ENCODE measurements at places on chromosomes 2 and 18.

- DNase-seq = no peak
Observed at GRCh38 chr2:2116657-2117056, 214.4 kb downstream of the MYT1L start.

- DNase-seq = no peak
Observed at GRCh38 chr2:232200195-232200594, 178.4 kb upstream of the ALPP start.

GRCh38 chr18:27491772-27492171 is 306.7 kb upstream of the CHST9 start:
- no peak for DNase-seq

DNA sequence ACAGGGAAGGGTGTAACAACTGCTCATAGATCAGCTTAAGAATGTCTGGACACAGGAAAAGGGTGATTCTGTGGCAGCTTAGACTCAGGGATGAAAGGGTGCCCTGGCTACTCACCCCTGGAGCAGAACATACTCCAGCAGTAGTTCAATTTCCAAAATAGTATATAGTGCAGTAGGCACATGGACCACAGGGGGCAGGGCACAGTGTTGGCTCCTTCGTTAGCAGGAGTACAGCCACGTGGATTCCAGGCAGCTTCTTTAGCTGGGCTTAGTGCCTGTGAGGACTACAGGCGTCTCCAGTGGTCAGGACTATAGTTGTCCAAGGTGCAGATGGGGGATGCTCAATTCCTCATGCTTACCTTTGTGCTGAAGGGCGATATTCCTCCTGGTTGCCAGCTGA is 277.5 kb upstream of the DDX18 start:
- no peak for DNase-seq

- no peak for DNase-seq
Observed at GRCh38 chr18:6885006-6885481, 155.5 kb downstream of the ARHGAP28 start.

DNA sequence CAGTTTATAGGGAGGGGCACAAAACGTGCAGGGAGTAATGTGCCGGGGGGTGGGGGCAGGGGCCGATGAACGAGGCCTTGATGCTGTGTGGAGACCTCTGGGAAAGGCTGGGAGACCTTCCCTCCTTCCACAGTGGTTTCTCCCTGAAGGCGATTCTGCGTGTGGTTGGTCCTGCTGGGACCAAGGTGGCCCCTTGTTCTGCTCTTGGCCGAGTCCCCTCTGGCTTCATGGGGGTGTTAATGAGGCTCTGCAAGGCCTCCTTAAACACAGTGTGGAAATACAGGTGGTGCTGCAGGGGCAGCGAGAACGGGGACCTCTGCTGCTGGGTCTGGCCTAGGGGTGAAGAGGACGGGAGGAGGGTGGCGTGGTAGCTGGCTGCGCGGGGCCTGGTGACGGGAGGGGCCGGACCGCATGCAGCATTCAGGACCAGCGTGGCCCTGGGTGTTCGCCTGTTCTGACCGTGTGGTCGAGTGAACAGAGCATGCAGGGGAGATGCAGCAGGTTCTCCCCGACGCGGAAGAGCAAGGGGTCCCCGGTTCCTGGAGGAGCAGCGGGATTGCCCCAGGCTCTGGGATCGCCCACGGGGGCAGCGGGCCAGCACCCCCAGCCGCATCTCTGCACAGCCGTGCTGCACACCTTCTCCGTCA is 42.1 kb upstream of the KCNG2 start:
- no peak for DNase-seq

DNA sequence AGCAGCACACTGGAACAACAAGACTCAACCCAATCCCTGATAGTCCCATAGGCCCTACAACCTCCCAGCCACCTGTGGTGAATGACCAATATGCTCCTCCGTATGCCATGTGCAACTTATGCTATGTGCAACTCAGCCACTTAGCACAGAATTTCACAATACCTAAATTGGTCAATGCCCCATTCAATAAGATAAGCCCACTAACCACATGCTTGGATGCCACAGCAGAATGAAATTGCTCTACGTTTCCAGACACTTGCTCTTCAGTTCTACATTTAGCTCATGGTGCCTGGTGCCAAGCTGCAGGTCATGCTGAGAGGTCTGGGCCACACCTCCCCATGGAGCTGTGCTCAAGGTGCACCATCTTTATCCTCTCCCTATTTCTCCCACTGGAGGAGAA is 159.8 kb downstream of the EN1 start:
- no peak for DNase-seq

- DNase-seq = no peak
Observed at GRCh38 chr2:143974262-143974661, 545.7 kb downstream of the ZEB2 start.

GRCh38 chr2:181471226-181471625 is 14.0 kb downstream of the ITGA4 start:
- DNase-seq = no peak

GRCh38 chr2:219707496-219708285 is 80.3 kb downstream of the SLC4A3 start:
- DNase-seq = no peak

DNA sequence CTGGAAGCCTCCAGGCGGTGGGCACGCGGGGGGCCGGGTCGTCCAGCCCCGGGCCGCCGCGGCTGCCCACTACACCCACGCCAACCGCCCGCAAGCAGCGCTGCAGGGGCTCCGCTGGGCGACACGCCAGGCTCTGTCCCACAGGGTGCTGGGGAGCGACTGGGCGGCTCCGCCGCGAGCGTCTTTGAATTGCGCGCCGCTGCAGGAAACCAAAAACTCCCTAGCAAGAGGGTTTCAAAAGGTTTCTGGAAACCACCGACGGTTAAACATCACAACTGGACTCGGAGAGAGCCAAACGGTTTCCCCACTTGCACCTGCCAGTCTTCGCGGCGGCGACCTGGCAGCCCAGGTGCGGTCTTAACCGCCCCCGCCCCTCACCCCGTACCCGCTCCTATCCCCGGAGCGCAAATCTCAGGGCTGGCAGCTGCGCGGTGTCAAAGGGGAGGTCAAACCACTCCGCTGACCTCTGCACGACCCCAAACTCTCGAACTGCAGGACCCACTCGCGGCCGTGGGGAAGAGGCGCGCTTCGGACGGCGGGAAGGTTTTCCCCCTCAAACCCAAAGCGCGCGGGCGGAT is 1.0 kb downstream of the CXCR4 start:
- peak; percentile 60 for DNase-seq

DNA sequence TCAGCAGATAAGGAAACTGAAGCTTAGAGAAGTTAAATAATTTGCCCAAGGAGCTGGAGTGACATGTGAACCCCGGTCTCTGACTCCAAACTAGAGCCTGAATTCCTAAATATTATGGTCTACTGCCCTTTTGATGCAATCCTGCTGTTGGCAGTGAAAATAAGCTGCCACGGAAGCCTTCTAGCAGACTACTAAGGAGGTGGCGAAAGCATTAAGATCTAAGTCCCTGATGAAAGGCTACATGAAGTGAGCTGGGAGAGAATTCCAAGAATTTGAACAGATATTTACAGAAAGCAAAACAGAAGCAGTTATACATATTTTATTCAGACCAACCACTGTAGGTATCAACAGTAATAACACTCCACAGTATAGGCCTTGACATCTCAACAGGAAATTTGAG is 28.1 kb downstream of the TRMT61B start:
- no peak for DNase-seq

DNA sequence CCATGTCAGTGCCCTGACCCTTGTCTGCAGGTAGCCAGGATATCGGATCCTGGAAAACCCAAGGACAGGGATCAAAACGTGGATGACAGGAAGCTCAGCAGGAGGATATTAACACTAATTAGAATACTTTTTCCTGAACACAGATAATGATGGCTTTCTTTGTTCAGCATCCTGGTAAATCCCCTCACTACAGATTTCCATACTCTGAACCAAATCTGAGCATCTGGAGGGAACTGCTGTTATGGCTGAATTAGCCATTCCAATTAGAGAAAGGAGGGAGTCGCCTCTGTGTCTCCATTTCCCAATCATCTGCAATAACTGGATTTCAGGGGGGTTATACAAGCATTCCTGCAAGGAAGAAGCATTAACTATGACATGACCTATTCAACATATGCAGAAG is 24.4 kb downstream of the CXCR4 start:
- DNase-seq = no peak

- no peak for DNase-seq
Observed at GRCh38 chr18:3747176-3747973, 297.4 kb downstream of the TGIF1 start.

GRCh38 chr2:201008296-201008829 is 44.9 kb upstream of the ORC2 start:
- no peak for DNase-seq

DNA sequence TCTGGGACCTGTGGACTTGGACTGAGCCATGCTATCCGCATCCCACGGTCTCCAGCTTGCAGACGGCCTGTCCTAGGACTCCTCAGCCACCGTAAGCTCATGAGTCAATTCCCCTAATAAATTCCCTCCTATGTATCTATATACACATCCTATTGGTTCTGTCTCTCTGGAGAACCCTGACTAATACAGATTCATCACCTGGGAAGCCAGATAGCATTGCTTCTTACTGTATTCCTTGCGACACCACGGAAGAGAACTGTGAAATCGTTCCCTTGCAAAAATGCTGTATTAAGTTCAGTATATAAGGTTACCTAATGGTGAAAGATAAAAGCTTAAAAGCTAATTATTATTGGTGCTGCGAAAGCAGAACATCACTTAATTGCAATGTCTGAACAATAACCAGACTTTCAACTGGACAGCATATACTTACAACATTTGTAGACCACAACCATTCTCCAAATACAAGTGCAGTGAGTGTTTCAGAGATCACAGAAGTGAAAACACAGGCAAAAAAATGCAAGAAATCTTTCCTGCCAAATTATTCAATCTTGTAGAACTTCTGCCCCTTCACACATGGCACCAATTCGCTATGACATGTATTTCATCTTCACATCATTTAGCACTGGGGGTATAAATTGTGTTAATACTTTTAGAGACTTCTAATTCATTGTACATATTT is 352.9 kb downstream of the TXNL1 start:
- no peak for DNase-seq

DNA sequence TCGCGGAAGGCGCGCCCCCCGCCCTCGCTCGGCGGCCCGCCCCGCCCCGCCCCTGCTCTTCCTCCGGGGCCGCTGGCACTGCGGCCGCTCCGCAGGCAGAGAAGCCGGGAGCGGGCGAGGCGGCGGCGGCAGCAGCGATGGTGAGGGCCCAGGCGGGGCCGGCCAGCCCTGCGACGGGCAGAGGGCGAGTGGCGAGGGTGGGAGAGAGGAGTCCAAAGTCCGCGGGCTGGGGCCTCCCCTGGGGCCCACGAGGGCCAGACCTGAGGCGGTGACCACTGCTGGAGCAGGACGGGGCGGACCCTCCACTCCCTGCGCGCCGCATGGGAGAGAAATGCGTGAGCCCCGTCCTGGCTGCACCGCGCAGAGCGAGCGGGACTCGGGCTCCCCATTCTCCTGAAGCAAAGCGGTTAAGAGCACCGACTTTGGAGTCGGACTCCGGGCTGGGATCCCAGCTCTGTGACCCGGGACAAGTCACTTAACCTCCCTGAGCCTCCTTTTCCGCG is at the start of gene VAMP5:
Gene VAMP5, plus strand, starts transcription at position 78 of the 503 bp plus-strand sequence. Its CDS starts 60 bp downstream, at position 138.
- DNase-seq = no peak

DNA sequence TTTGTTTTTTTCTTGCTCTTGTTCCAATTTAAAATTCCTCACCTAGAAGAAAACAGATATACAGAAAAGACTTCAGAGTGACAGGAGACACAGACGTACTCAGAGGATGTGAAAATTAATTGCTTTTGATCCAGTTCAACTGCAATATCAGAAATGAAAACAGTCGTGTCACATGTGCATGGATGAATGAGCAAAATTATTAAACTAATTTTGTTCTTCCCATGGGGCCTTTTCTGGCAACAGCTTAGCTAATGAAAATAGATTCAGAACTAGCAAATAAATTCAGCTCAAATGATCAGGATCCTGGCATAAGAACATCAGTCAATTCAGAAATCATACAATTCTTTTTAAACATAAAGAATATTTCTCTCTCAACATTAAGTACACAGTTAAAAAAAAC is 100.5 kb downstream of the CABYR start:
- DNase-seq = no peak

DNA sequence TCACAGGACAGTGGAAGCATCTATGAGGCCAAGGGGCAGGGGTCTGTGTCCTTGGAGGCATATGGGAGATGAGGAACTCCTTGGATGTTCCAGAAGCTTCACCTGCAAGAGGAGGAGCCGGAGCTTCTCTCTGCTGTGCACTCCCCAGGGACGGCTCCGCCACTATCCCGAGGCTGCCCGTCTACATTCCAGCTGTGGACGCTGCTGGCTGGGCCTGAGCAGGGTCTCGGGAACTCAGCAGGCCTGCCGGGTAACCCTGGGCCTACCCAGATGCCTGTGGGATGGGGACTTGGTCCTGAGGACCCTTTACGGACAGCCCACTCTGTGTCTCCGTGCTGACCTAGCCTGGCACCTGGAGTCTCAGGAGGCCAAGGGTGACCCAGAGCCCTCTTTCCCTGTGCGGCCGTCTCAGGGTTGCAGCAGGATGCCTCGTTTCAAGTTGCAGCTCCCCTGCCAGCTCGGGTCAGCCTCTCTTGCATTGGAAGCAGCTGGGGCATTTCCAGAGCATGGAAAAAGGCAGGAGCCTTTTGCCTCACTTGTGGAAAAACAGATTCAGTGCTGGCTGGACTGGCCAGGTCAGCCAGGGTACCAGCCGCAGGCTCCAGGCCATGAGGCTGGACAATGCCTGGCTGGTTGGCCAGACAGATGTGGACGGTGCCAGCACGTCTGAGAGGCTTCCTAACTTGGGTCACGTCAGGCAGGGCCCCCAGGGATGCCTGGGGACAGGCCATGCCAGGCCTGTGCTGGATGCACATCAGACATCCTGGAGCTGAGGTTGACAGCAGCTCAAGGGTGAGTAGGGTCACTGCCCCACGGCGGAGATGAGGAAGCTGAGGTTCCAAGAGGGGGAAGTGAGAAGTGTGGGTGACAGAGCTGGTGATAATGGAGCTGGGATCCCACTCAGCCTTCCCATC is 41.5 kb downstream of the SCTR start:
- DNase-seq = no peak

DNA sequence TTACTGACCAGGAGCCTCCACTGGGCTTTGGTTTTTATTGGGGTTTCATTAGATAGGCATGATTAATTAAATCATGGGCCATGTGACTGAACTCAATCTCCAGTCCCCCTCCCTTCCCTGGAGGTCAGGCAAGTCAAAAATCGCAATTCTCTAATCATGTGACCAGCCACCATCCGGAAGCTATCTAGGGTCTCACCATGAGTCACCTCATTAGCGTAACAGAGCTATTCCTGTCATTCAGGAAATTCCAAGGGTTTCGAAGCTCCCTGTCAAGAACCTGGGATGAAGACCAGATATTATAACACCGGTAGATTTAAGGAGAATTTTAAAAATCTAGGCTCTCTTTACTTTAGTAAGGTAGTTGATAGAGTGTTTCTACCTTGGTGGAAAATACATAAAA is 180.3 kb upstream of the TCF4 start:
- DNase-seq = no peak

DNA sequence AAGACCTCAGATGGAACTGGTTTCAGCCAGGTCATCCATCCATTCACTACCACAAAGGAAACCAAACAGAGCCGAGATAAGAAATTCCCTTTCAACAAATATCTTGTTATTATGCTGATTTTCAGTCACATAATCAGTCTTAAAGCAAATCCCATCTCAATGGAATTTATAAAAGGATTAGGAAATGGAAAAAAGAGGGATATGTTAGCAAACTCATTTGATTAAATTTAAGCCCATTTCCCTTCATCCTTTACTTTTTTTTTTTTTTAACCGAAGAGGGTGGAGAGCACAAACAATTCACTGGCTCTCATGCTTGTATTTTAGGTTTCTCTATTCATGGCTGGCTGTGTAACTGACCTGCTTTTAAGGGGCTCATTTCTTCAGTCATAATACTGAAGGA is 109.0 kb upstream of the GATA6 start:
- DNase-seq = no peak
